ENCODE measurements at places on chromosomes 7 and 10.

DNA sequence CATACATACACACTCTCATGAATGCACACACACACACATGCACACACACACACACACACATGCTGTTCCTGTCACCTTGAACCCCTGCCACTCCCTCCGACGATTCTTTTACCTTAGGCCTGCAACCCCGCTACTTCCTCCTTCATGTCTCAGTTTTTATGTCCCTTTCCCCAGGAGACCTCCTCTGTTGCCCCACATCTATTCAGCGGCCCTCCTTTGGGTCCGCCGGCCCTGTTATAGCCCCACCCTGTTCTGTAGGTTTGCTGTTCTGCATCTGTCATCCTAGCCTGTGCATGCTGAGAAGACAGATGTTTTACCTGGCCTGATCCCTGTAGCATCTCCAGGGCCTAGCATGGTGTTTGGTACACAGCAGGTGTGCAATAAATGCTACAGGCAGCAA lies 161.6 kb upstream of the PCBD1 start:
- no peak for DNase-seq

DNA sequence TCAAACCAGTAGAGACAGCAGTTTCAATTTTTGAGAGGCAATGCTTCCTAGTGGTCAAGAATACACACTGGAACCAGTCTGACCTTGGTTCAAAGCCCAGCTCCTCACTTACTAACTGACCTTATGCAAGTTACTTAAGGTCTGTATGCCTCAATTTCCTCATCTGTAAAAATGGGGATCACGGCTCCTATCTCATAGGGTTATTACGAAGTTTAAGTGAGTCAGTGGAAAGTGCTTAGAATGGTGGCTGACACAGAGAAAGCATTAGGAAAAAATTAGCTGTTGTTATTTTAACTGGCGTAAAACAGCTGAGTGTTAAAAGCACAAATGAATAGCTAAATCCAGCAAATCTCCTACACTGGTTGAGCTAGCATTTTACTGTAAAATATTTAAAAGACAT lies 162.4 kb upstream of the LAMB4 start:
- no peak for DNase-seq

GRCh38 chr10:52533986-52534385 lies 219.9 kb downstream of the DKK1 start:
- no peak for DNase-seq

- DNase-seq = no peak
Measured at GRCh38 chr10:44307691-44308090, 77.2 kb downstream of the CXCL12 start.

- DNase-seq = no peak
Measured at GRCh38 chr10:119318411-119319160, 111.2 kb downstream of the GRK5 start.

Measured in retina (tissue), 1 donor.